ENCODE measurements at places on chromosomes 2 and 18. TPM values are rescaled to one million over a fixed set of nuclear protein-coding genes. Genes with fewer than 3 reads are reported as not detected.

LCT gene
- total RNA-seq = not detected

ITGA6 gene
- 13.5 TPM for total RNA-seq

GALNT3 gene
- total RNA-seq = 1.1 TPM

APOB gene
- total RNA-seq = 2,405 TPM

ARHGAP28 gene
- 0.68 TPM for total RNA-seq

PDE1A gene
- total RNA-seq = 1.1 TPM

SCN7A gene
- 0.73 TPM for total RNA-seq

TBC1D8 gene
- total RNA-seq = 23.7 TPM

GRCh38 chr2:6959751-6960150 lies 42.5 kb downstream of the RNF144A start:
- no peak for DNase-seq

DNA sequence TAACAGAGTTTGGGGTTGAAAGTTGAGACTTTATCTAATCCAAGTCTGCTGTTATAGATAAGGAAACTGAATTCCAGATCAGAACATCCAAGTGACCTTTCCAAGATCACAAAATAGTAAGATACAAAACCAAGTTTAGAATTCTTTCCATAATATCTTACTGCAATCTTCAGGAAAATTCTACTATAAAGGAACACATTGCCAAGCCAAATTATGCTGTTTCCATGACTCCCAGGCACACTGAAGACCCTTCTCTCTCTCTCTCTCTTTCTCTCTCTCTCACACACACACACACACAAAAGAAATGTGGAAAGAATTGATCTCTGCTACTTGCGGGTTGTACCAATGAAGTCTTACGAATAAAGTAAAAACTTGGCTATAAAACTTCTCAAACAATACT lies 398.4 kb downstream of the METTL4 start:
- no peak for DNase-seq

DNA sequence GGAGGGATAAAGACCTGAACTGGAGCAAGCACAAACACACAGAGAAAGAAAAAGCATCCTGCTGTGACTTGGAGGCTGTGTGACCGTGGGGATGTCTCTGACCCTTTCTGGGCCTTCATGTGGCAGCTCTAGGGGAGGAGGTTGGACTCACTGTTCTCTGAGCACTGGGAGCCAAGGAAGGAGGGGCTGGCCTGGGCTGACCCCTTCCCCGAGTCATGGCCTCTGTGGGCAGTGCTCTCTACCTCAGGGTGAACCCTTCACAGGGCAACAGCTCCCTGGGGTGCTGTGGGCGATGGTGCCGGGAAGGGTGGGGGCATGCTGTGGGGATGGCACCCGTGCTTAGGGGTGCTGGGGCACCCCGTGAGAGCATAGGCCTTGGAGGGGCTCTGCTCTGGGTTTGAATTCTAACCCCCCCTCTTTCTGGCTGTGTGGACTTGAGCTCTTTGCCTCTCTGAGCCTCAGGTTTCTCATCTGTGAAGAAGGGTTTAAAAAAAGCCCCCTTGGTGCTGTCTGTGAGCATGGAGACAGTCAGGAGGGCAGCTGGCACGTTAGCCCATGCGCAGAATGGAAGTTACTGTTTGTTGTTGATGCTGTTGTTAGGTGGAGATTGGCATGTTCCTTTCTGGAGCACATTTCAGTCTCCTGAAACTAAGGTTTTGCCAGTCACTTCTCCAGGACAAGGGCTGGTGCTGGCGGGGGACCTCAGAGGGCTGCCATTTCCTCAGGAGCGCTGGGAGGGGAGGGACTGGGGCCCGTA lies 700 bp downstream of the TOGARAM2 start:
- no peak for DNase-seq

DNA sequence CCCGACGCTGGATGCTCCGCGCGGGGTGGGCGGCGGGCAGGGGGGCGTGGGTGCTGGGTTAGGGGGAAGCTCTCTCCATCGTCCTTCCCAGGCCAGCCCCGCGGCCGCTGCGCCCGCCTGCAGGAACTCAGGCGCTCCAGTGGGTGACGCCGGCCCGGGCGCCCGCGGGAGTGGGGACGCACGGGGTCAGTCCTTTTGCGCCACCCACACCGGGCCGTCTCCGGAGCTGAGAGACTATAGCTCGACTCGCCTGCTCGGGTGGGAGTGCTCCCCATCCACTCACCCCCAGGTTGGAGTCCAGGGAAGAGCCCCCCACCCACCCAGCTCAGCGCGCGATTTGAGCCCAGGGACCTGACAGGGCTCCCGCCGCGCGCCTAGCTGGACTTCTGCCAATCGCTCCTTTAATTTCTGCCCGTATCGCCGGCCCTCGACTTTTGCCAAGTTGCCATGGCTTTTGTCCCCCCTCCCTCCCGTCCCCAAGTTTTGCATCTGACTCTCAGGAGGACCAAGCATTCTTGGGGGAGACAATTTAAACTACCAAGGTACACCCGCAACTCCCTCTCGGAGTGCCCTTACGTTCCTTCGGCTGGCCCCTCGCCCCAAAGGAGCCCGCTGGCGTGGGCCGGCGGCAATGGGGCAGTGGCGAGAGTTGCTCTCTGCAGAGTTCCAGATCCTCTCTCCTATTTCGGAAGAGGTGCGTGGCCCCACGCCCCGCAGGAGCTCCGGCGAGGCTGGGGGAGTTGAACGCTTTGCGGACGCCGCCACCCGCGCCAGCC lies 205.8 kb upstream of the SMAD2 start:
- DNase-seq = peak; percentile 65

DNA sequence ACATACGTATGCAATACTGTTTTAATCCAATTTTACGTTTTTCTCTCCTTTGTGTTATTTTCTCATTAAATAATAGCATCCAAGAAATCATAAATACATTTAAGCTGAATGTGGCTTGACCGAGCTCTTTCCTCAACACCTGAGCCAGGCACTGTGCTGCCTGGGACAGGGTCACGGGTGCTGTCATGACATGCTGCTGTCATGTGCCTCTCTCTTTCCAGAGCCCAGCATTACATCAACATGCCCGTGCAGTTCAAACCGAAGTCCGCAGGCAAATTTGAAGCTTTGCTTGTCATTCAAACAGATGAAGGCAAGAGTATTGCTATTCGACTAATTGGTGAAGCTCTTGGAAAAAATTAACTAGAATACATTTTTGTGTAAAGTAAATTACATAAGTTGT lies 94.1 kb upstream of the LDLRAD4 start:
- DNase-seq = peak; percentile 62

DNA sequence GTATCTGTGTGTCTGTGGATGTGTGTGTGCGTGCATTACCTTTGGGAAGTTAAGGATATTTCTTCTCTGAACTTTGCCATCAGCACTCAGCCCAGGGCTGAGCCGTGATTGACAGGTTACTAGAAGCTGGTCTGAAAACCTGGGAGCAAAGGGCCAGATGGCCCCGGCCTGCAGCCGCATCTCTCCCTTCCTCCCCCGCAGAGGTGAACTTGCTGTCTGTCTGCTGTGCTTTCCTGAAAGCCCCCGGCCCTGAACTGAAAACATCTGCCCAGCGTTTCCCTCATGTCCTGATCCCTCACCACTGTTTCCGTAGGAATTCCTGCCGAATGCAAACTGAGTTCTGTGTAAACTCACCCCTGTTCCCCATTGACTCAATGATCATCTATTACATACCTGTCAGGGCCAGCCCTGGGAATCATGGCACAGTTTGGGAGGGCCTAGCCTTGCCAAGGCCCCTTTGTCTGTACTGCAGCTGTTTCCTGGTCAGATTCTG lies 45.8 kb downstream of the MYCN start:
- DNase-seq = no peak

GRCh38 chr2:150619607-150620330 lies 132.3 kb upstream of the RND3 start:
- no peak for DNase-seq

GRCh38 chr18:3914833-3915610 lies 465.1 kb downstream of the TGIF1 start:
- no peak for DNase-seq

- DNase-seq = no peak
Measured at GRCh38 chr2:224987733-224988132, 54.5 kb downstream of the DOCK10 start.

GRCh38 chr2:8171608-8172007 lies 510.2 kb upstream of the ID2 start:
- no peak for DNase-seq

- DNase-seq = no peak
Measured at GRCh38 chr2:116809109-116809508, 1005.4 kb upstream of the DDX18 start.

DNA sequence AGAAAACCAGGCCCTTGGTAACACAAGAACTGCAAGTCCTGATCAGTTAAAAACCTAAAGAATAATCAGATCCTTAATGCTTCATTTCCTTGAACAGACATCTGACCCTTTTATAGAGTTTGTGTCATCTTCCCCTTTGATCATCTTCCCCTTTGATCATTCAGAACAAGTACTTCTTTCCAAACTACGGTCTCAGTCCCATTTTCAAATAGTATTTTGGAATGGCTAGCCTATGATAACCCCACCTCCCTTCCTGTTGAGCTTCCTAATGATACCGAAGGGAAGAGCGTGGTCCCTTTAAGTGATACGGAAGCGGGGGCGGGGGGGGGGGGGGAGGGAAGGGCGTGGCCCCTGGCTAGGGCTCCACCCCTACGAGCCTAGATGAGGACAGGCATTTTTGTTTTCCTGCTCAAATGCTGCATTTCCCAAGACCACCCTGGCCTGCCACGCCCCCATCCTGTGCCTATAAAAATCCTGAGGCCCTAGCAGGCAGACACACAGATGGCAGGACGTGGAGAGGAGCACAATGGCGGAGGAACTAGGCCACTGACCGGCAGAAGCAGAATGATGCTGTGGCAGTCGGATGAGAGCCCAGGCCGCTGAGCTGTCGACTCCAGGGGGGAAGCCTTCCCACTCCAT lies 24.1 kb upstream of the CHRNA1 start:
- DNase-seq = no peak

DNA sequence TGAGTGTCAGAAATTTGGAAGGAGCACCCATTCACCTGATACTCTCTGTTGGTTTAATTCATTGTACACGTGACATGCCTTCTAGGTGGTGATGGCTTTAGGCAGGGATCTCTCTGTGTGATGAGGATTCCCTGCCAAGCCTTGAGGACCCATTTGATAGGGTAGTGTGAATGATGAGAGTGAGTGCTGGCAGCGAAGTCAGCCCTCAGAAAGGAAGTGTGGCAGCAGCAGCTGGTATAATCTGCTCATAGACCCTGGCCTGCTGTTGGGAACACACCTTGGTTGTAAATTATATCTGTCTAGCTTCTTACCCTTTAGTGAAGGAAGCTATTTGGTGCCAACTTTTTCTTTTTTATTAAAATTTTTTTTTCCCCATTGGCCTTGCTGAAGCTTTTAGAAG lies 164.5 kb downstream of the HAUS1 start:
- DNase-seq = no peak

DNA sequence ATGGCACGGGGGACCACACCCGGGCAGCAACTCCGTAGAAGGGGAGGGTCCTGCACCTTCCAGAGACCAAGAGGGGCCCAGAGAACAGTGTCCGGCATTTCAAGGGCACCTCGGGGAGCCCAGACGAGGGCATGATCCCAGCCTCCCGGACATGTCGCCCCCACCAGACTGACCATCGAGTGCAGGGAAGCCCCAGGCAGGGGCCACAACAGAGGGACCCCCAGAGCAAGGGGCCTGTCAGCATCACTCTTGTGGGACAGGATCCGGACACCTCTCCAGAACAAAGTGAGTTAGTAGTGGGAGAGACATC lies 50.4 kb upstream of the CTDP1 start:
- DNase-seq = no peak

DNA sequence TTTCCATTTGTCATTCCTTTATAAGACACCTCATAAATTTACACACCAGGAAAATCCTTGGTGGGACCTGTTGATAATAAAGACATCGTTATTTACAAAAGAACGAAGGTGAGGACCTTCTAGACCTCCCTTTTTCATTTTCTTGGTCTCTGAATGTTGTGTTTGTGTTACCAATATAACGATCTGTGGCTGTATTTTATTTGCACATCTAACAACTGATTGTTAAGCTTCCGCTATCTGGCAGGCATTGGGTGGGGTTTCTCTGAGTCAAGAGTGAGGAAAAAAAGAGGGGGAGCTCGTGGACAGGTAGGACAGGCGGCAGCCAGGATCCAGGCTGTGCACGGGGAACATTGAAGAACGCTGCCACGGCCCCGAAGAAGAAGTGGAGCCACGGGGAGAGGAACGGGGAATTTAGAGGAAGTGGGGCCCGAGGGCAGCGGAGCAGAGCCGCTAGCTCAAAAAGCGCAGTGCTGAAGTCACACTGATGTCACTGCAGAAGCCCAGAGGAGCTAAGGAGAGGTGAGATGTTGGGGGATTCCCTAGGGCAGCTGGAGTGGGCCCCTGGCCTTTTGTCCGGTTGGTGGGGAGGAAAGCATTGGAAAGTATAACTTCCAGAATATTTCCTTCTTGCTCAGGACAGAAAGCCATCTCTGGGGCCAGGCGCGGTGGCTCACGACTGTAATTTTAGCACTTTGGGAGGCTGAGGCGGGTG lies 20.9 kb upstream of the DNMT3A start:
- no peak for DNase-seq

DNA sequence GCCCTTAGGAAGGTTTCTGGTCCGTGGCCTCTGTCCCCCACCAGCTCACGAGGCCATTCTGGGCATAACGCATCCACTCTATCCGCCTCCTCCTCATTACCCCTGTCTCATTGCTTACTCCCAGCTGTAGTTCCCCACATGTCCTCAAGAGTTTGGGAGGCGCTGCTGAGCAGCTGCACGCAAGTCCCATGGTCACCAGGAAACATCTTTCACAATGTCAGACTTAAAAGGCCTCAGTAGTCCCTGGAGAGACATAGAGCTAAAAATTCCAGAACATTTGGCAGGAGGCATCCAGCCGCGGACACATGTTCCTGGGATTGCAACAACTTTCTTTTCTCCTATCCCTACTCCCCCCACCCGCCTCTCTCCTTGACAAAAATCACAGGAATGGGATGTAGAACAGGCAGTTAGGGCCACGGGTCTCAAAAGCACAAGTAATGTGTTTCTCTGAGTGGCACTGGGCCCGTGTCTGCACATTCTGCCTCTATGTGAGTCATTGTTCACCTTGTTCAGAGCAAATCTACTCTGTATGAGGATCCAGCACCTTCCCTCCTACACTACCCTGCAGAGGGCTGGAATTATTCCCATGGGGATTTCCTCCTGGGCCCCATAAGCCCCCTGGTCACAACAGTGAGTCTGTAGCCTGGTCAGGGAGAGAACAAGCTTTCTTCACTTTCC lies 8.1 kb downstream of the LBH start:
- peak; percentile 54 for DNase-seq

DNA sequence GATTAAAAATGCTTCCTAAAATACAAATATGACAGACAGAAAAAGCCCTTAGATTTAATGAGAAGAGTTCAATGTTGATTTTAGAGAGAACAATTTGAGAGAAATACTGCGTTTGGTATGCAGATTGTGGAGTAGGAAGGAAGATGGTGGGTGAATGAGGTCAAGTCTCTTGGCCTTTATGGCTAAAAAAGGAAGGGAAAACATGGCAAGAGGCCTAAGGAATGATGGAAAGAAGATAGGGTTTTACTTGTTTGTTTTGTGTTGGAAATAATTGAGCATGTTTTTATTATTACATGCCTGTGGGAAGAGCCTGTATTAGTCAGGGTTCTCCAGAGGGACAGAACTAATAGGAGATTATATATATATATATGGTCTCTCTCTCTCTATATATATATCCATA lies 318.1 kb downstream of the TRIB2 start:
- no peak for DNase-seq

- no peak for DNase-seq
Measured at GRCh38 chr2:166614029-166614428, 120.0 kb upstream of the SCN7A start.
